ENCODE measurements at places on chromosomes 7 and 10.

DNA sequence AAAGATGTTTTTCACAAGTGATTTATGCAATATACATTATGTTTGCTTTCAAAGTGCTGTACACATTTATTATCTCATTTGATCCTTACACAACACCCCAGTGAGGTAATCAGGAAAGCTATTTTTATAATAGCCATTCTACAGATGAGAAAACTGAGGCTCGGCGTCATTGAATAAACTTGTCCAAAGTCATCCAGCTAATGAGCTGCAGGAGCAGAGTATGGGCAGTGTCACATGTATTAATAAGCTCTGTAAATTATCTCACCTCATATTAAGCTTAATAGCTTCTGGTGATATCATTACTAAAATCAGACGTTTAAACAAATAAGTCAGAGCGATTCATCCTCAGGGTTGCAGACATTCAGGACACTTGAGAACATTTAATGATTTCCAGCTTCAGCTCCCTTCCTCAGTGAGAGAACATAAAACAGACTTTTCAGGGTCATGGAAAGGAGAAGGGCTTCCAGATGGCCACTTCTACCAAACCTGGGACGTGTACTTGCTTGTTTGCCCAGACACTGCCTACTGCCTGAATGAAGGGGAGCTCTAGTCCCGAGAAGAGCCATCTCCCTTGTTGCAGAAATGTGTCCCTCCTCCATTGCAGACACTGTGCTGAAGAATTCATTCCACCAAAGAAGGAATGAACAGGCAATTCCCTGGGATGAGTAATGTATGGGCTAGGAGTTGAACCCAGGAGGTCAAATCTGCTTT, 20.5 kb upstream of the FZD1 start:
- DNase-seq, result peak; percentile 76

DNA sequence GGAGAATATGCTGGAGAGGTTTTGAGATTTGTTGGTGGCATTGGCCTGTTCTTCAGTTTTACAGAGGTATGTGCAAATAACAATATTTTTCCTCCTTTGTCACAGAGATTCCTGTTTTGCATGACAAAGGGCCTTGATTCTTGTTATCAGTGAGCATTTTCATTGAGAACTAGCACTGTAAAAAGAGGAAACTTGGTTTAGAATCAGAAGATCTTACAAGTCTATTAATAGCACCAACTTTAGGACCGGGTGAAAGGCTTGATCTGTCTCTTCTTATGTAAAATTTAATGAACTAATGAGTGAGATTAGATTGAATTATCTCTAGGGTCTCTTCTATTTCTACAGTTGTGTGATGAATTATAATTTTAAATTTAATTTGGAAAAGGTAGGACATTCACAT, 25.5 kb downstream of the TSPAN13 start:
- DNase-seq, result no peak

GRCh38 chr7:94648731-94649130, 7.2 kb downstream of the SGCE start:
- DNase-seq, result no peak

- DNase-seq, result no peak
Observed at GRCh38 chr7:120227255-120227654, 45.7 kb upstream of the KCND2 start.

- peak; percentile 71 for DNase-seq
Observed at GRCh38 chr7:66697449-66698438, 42.8 kb upstream of the RABGEF1 start.

GRCh38 chr7:2761131-2761624, 73.2 kb downstream of the AMZ1 start:
- DNase-seq, result no peak

- DNase-seq, result no peak
Observed at GRCh38 chr10:5775685-5776084, 37.5 kb downstream of the GDI2 start.

- peak; percentile 19 for DNase-seq
Observed at GRCh38 chr10:76336213-76336963, 905.0 kb downstream of the LRMDA start.

DNA sequence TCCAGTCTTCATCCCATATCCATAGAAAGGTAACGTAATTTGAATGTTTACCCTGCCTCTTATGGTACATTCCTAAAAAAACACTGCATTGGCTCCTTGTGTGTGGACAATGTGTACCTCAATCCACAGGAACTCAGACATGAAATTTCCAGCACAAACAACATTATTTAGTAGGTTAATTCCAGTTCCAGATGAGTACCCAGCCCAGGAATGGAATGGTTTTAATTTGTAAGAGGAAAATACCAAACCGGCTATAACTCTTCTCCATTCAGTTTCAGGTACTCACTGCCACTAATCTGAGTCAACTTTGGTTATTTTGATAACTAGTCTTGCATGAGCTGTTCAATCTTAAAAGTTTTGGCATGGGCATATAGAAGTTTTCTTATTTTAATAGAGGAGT, 39.0 kb downstream of the TFPI2 start:
- peak; percentile 40 for DNase-seq

- DNase-seq, result no peak
Observed at GRCh38 chr10:101311185-101312066, 42.5 kb upstream of the BTRC start.

DNA sequence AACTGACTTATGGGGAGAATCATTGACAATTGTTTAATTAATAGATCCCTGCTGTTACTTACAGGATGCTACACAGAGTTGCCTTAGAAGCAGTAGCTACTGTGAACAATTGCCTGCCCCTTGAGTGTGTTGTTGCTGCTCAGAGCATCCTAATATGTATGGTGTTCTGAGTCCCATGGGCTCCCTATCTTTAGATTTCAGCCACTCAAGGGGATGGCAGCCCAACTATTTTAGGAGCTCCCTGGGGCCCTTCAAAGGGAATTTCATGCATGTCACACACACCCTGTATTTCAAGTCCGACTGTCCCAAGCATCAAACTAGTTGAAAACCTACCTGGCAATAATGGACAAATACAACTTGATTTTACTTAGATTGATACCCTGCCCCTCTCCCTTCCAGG, 111.2 kb downstream of the NOC3L start:
- DNase-seq, result no peak

- no peak for DNase-seq
Observed at GRCh38 chr7:150851492-150852370, 586 bp upstream of the AOC1 start.

GRCh38 chr10:9860045-9860444, 1157.6 kb upstream of the CELF2 start:
- DNase-seq, result peak; percentile 28

DNA sequence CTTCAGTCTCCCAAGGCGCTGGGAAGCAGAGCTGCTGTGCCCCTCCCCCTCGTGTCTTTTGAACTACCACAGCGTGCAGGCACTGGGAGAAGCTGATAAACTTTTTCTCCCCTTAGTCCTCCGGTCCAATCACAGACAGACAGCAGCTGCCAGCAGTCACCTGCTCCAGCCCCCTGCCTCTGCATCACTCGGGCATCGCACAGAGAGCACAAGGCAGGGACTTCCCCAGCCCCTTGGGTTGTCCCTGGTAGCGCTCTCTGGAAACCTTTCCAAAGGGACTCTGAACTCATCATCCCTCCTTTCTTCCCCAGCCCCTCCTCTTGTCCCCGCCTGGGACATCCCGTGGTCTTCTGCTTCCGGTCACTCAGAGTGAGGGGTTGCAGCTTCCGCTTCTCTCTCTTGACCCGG, 1.4 kb upstream of the NEUROG3 start:
- DNase-seq, result no peak

DNA sequence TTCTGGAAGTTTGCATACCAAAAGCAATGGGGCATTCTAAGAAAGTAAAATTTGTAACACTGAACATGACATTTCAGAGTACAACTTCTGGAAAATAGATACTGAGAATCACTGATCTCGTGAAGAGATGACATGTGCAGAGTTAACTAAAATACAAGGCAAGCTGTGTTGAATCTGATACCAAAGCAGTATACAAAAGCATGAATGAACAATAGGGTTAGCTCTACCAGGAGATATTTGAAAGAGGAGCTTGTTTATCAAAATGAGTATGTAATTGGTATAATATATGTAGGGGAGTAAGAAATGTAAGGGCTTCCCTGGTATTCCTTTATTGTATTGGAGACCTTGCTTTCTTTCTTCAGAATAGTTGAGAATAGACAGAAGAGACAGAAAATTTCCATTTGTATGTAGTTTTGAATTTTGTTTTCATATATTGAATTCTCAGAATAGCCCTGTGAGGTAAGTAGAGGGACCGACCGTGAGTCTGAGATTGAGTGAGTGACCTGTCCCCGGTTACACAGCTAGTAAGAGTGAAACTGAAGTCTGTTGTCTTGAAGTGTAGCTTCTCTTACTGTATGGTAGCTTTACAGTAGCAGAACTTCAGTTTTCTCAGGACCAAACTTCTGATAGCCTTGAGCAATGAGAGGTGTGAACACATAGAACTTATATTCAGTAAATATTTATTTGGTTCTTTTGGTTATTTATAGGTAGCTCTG, 5.0 kb downstream of the HBP1 start:
- DNase-seq, result no peak

DNA sequence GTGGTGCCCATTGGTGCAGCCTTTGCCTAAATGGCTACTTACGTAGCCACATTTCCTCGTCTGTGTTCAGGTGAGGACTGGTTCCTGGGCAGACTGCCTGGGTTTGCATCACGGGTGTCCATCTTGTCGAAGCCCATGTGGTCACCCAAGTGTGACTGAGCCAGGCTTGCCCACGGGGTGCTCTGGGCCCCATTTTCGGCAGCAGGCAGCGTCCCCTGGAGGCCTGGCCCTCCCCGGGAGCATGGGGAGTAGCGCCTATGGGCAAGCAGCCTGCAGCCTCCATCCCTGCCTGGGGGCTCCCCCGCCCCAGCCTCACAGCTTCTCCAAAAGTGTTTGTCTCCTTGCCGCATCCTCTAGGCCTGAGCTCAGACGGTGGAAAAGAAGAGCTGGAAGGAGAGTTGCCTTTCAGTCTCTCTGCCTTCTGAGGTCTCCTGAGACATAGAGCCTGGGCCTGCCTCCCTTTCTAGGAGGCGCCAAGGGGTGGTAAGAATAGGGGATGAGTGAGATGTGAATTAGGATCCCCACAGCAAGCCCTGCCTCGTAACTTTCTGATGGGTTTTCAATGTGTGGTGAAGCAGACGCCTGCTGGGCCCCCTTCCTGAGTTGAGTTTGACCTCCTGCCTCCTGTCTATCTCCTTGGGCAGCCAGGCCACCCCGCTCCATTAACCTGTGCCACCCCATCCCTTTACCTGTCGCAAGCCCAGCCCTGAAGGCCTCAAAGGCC, 42.7 kb downstream of the HTRA1 start:
- no peak for DNase-seq

DNA sequence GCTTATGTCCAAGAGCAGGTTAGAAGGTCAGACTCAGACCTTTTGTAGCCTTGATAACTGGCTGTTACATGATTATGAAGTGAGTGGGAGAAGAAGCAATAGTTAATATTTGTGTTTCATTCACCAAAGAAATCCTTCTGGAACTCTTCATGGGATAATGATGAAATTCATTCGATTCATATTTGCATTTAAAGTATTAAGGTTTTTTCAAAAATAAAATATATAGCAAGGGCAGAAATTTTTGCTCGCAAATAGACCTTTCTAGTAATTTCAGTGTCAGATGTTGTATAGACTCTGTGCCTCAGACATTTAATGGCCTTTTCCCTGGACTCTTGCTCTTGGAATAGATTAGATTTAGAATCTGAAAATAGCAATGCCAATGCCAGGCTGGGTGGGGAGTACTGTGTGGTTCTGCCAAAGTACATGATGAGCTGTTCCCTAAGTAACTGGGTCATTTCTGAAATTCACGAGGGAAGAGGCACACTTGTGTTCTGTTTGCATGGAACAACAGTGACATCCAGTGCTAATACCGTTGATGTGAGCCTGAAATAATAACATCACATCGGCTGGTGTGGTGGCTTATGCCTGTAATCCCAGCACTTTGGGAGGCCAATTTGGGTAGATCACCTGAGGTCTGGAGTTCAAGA, 119.2 kb downstream of the MBL2 start:
- no peak for DNase-seq

- DNase-seq, result peak; percentile 91
Observed at GRCh38 chr10:24465891-24466818, 257.2 kb downstream of the KIAA1217 start.

DNA sequence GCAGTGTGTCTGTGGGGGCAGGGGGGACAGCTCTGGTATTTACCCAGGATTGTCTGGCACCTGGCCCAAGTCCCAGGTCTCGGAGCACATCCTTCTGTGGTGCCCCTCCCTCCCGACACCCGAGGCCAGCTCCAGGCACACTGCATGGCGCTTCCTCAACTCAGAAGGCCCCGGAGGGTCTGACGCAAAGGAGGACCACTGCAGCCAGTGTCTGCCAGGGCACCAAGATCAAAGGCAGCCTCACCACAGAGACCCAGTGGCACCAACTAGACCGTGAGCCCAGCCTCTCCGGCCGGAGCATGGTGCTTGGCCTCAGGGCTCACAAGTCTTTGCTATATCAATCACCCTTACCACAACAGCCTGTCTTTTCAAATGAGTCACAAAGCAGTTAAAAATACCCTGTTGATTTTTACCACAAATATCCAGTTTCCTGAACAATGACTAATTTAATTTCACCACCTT, 99.3 kb upstream of the DDC start:
- peak; percentile 66 for DNase-seq

DNA sequence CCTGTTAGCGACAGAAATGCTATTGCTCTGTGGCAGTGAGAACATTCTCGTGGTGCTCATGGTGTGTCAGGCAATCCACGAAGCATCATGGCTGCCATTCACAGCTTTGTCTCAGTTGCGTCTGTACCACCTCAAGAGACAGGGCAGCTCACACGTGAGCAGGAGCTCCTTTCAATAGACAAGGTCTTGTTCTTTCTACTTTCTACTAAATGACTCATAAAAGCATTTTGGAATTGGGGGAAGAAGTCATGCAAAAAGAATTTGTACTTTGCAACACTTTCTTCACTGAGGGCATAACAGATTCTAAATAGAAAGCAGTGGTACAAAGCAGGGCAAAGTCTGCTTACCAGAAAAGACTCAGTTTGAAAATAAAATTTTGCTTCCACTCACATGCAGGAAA, 638.5 kb downstream of the PHTF2 start:
- DNase-seq, result peak; percentile 77

- DNase-seq, result no peak
Observed at GRCh38 chr7:24842029-24842428, 84.8 kb upstream of the GSDME start.

DNA sequence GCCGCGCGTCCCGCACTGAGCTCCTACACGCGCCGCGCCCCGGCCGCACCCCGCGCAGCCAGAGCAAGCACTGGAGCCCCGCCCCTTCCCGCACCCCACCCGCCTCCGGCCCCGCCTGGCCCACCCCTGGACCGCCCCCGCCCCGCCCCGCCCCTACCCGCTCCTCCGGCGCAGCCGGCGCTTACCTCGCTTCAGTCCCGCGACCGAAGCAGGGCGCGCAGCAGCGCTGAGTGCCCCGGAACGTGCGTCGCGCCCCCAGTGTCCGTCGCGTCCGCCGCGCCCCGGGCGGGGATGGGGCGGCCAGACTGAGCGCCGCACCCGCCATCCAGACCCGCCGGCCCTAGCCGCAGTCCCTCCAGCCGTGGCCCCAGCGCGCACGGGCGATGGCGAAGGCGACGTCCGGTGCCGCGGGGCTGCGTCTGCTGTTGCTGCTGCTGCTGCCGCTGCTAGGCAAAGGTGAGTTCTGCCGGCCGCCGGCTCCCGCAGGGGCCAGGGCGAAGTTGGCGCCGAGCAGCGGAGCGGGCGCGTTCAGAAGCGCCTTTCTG, at the start of gene RET:
Gene RET (plus strand): TSS at position 194 of the 545 bp plus-strand sequence. CDS start 190 bp downstream, at position 384.
- peak; percentile 23 for DNase-seq

- no peak for DNase-seq
Observed at GRCh38 chr10:110759523-110759922, 112.2 kb upstream of the PDCD4 start.

GRCh38 chr10:69438536-69439349, 12.5 kb upstream of the TSPAN15 start:
- peak; percentile 32 for DNase-seq

Measured in fibroblast of upper back skin (primary cell).